ENCODE measurements at places on chromosomes 5 and 9.

DNA sequence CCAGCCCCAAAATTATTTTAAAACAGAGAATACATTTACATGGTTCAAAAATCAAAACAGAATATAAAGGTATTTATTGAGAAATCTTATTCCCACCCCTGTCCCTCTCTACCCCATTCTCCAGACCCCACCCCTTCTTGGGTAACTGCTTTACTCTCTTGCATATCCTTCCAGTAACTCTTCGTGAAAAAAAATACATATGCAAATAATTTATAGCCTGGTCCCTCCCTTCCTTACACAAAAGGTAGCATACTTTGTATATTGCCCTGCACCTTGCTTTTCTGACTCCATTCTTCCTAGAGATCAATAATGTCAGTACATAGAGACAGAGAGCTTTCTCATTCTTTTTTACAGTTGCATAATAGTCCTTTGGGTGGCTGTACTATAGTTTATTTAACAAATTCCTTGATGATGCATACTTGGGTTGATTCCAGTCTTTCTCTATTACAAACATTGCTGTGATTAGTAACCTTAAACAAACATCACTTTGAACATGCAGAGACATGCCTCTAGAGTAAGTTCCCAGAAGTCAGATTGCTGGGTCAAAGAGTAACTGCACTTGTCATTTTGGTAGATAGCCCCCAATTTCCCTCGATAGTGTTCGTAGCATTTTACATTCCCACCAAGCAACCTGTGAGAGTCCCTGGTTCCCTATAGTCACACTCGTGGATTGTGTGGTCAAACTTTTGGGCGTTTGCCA is 47.9 kb downstream of the STOM start:
- DNase-seq = no peak

DNA sequence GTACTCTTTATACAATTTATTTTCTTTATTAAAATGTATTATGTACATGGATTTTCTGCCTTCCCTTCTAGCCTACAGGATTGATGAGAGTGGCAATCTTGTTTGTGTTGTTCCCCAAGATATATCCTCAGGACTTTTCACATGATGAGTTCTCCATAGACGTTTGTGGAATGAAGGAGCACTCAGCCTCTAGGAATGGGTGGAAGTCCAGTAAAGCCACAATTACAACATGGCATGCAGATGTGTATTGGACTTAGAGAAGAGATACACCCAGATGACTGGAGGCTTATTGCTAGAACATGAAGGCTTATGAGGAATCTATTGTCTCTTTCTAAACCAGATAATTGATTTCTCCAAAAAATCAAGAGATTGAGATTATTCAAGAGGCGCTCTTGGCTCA is 8.2 kb upstream of the DOCK2 start:
- no peak for DNase-seq

DNA sequence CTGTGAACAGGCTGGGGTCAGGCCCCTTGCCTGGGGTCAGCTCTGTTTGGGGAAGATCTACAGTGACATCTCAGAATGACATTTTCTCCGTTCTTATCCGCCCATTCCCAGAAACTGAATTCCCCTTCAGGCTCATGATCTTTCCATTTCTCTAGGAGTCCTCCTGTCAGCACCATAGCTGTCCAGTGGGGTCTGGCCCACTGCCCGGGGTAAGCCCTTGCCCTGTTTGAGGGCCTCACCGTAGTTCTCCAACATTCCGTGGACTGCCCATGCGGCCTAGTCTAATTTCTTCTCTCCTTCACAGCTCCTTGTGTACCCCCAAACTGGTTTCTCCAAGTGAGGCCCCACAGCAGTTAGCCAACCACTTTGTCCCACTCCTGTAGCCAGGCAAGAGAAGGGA is 68.4 kb downstream of the ENTREP1 start:
- DNase-seq = no peak

GRCh38 chr9:79868567-79869189 is 296.9 kb downstream of the TLE4 start:
- DNase-seq = no peak

GRCh38 chr9:73138516-73138915 is 13.1 kb upstream of the ANXA1 start:
- no peak for DNase-seq

- DNase-seq = no peak
These were observed 203.1 kb upstream of the PPP1R2B start for GRCh38 chr5:156647034-156647451.

DNA sequence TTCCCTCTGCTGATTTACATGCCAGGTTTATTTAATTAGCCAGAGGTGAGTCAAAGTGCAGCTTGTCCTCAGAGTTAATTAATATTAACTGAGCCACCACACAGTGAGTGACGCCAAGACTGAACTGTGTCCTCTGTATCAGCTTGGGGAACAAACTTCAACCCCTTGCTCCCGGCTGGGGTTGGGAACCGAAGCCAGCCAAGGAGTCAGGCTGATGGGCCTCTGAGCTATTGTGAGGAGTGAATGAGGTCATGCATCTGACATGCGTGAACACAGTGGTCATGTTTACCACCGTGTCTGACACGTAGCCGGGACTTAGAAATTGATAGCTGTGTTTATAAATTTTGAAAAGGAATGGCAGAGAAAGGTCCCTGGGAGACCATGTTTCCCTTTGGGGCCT is 17.1 kb downstream of the IGIP start:
- DNase-seq = peak; percentile 30

- no peak for DNase-seq
These were observed 451.9 kb downstream of the TMEM38B start for GRCh38 chr9:106146066-106146840.

All from osteocyte (in vitro differentiated cells).